ENCODE measurements at places on chromosomes 5 and 9. TPM values are rescaled to one million over a fixed set of nuclear protein-coding genes. Genes with fewer than 3 reads are reported as not detected.

SYNPO gene
- total RNA-seq = 1.8 TPM

TAF11L11 gene
- total RNA-seq = not detected

RAB3C gene
- not detected for total RNA-seq

FOXD4L3 gene
- total RNA-seq = not detected

ADGRV1 gene
- 1.0 TPM for total RNA-seq

IFNA21 gene
- not detected for total RNA-seq

STING1 gene
- 27.4 TPM for total RNA-seq

TRIM23 gene
- total RNA-seq = 6.8 TPM

PDE6A gene
- total RNA-seq = 0.50 TPM

NOL6 gene
- total RNA-seq = 15.5 TPM

CLK4 gene
- total RNA-seq = 25.0 TPM

SPINK6 gene
- total RNA-seq = not detected

CDKN2A gene
- total RNA-seq = 404 TPM

ENHO gene
- total RNA-seq = not detected

PCDHGA8 gene
- total RNA-seq = not detected

SPIN1 gene
- 102 TPM for total RNA-seq

ADAMTS13 gene
- 11.1 TPM for total RNA-seq

LURAP1L gene
- 4.1 TPM for total RNA-seq

NMRK1 gene
- total RNA-seq = 35.4 TPM

LCN15 gene
- total RNA-seq = not detected

TNC gene
- total RNA-seq = 1.9 TPM

LHX6 gene
- not detected for total RNA-seq

SMIM33 gene
- total RNA-seq = not detected

TEX48 gene
- total RNA-seq = not detected

PKD2L2 gene
- total RNA-seq = 0.50 TPM

HOMER1 gene
- 12.5 TPM for total RNA-seq

PDGFRB gene
- total RNA-seq = not detected

CBY3 gene
- not detected for total RNA-seq

FRMD3 gene
- total RNA-seq = 1.4 TPM

FABP6 gene
- total RNA-seq = 5.7 TPM

GOLGA1 gene
- 26.2 TPM for total RNA-seq
